Posterior cingulate gyrus (tissue), 11 donors: ENCODE measurements at places on chromosomes 16 and 17.

GRCh38 chr16:69508033-69508755, 57.6 kb upstream of the NFAT5 start:
- DNase-seq = no peak

- no peak for DNase-seq
Observed at GRCh38 chr17:2962236-2962635, 101.2 kb downstream of the OR1D5 start.

DNA sequence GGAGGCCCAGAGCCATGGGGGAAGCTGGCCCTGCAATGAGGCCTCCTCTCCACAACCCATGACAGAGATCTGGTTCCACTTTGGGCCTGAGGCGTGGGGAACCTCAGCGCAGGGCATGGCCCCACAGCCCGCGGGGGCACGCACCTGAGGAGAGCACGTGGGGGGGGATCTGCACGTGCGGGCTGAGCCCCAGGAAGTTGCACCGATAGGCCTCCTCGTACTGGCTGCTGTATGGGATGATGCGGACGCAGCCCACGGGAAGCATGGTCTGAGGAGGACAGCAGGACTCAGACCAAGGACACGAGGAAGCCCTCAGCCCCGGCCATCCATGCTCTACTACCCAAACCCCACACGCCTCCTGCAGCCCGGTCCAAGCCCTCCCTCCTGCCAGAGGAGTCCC, 10.1 kb upstream of the PLD6 start:
- no peak for DNase-seq

- no peak for DNase-seq
Observed at GRCh38 chr17:44037471-44037870, 22.7 kb upstream of the TMEM101 start.

GRCh38 chr16:55282441-55282840, 41.6 kb upstream of the IRX6 start:
- no peak for DNase-seq

- no peak for DNase-seq
Observed at GRCh38 chr16:86734543-86735460, 156.5 kb downstream of the FOXL1 start.

DNA sequence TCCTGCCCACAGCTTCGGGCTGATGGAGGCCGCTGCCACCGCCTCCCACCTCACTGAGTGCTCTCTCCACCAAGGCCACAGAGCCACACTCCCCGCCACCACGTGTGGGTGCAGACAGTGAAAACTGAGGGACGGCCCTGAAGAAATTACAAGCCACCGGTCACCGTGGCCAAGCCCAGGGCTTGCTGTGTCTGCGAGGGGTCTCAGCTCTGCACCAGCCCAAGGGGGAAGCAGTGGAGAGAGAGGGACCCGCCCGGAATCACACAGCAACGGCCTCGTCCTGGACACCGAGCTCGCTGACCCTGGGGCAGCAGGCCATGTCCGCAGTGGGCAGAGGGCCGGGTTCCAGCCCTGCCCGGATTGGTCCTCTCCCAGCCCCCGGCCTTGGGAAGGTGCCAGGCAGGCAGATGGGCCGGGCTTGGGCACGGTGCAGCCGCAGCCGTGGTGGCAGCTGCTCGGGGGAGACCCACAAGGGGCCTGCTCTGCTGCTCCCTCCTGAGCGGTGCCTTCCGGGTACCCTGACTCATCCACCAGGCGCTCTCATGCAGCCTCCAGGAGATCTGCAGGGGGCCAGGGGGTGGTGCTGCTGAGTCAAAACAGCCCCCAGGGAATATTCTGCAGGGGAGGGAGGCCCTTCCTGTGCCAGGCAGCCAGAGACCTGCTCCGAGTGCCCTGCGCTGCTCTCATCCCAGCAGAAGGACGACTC, 52.0 kb downstream of the CBFA2T3 start:
- DNase-seq = no peak

- DNase-seq = no peak
Observed at GRCh38 chr17:73725794-73726515, 81.7 kb upstream of the SDK2 start.

GRCh38 chr16:68423771-68424170, 24.5 kb downstream of the SMPD3 start:
- no peak for DNase-seq

GRCh38 chr16:46746821-46747776, 1.0 kb downstream of the MYLK3 start:
- peak; percentile 58 for DNase-seq

DNA sequence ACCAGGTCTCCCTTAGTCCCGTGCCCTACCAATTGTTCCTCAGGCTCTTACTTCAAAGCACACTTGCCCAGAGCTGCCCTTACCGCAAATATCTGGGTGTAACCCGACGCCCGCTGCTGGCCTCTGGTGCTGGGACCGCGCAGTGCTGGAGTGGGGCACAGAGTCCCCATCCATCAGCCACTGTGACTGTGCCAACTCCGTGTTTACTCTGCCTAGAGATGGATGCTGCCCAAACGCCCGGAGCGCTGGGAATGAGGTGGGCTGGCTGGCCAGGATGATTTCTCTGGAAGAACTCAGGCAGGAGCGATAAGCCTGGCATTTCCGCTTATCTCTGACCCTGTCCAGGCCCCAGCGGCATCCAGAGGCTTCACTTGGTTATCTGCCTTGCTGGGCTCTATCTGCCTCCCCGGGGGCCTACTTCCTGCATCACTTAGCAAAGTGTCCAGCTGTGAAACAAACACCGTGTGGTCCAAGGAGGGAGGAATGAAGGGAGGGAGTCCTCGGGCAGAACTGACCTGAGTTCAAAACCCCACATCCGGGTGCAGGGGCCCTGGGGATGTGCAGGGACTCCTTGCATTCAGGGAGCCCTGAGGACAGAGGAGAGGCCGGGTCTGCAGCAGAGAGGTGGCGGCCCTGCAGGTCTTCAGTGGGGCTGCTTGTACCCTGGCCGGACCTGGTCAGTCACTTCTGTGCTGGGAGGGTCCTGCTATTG, 9.4 kb upstream of the MYLK3 start:
- DNase-seq = no peak
